ENCODE measurements at places on chromosomes 1 and 21.

GRCh38 chr1:224559981-224560728, 56.0 kb upstream of the CNIH3 start:
- DNase-seq, result no peak

GRCh38 chr1:161052899-161053298, 7.1 kb upstream of the USF1 start:
- no peak for DNase-seq

GRCh38 chr1:14607295-14607694, 8.8 kb downstream of the KAZN start:
- DNase-seq, result no peak

DNA sequence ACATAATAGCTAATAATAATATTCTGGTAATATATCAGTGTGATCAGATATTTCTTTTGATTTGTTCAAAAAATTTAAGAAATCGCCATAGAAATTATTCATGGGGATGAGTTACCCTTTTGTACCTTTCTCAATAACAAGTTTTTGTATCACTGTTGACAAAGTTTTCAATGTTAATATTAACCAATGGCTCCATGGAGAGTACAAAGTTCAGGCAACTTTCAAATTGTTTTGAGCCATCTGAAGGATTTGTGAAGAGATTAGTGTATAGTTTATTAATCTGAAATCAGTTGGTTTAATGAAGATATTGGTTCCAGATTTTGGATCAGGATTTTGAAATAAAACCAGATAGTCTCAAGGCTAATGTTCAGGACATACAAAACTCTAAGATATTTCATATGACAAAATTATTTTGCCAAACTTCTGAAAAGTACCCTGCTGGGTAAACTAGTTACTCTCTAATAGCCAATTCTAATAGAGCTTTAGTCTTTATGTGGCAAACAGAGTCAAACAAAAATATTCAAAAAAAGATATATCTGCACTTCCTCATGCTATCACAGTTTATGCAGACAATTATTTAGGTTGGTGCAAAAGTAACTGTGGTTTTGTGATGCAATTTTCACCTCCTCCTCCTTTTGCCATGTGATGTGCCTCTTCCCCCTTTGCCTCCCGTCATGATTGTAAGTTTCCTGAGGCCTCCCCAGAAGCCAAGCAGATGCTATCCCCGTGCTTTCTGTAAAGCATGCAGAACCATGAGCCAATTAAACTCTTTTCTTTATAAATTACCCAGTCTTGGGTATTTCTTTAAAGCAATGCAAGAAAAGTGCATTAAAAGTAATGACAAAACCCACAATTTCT, 1105.0 kb downstream of the PLA2G4A start:
- DNase-seq, result no peak

- DNase-seq, result no peak
Observed at GRCh38 chr1:27772036-27772931, 735 bp upstream of the STX12 start.

- no peak for DNase-seq
Observed at GRCh38 chr1:180210008-180210620, 19.9 kb upstream of the LHX4 start.

DNA sequence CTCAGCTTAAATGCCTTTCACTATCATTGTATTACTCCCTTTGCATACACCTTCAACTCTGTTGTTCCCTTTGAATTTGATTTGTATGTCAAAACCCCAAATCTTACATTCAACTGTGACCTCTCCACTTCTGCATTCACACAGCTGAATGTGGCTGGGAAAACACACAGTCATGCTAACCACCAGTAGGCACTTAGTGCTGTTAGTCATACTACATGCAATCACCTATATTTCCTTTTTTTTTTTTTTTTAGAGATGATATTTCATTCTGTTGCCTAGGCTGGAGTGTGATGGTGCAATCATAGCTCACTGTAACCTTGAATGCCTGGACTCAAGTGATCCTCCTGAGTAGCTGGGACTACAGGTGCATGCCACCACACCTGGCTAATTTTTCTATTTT, 16.2 kb downstream of the BTBD8 start:
- DNase-seq, result no peak

Data from smooth muscle cell of the brain vasculature (primary cell).